Natural killer cell treated with Interleukin-12 subunit alpha and Interleukin-12 subunit beta and Interleukin-15 and Interleukin-18, amount 100 ng/mL, for 72 hours (primary cell): ENCODE measurements at places on chromosomes 4 and X. TPM values are rescaled to one million over a fixed set of nuclear protein-coding genes. Genes with fewer than 3 reads are reported as not detected.

DNA sequence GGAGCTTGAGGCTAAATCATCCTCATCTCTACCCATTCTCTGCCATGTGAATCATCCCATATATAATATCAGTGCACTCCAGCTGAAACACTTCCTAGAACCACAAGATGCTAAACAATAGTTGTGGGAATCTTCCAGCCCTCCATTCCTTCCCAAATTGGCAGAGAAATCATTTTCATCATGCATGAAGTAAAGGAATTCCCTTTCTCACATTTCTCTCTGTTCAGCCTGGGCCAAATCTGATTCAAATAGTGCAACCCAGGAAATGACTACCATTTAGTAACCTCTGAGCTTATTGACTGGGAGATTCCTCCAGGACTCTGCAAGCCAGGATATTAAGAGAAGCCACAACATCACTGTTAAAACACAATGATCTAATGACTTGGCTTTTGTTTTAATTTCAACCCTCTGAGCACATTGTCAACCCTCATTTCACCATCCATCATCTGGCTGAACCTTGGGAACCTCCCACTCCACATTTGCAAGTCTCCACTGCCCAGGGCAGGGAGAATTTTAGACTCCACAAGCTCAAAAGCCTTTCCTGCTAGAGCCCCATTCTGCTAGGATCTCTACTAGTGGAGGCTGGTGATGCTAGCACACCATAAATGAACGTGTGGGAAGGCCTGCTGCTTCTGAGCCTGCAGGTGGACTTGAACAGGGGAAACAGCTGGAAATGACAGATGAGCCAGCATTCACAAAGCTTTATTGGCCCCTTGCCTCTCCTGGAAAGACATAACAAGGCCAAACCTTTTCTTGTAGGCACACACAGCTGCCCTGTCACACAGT lies 133.9 kb downstream of the TET2 start:
- no peak for DNase-seq

GRCh38 chr4:91497892-91498291 lies 805.9 kb upstream of the GRID2 start:
- no peak for DNase-seq

The TLR10 gene
- not detected for total RNA-seq

DNA sequence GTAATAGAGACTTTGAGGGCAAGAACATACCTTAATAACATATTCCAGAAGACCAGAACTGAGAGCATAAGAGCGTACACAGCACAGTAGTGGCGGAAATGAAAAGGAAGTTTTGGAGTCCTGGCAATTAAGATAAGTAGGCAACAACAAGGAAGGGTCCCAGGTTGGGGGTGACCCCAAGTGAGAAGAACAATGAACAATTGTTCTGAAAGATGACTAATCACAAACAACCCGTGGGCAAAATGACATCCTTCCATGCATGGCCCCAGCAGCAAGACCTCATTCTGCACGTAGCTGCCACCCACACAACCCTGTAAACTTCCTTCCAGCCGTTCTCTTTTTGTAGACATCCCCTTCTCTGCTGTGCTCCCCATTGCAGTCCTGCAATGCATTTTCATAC lies 384.4 kb upstream of the PABPC4L start:
- no peak for DNase-seq

The PCDH10 gene
- not detected for total RNA-seq

DNA sequence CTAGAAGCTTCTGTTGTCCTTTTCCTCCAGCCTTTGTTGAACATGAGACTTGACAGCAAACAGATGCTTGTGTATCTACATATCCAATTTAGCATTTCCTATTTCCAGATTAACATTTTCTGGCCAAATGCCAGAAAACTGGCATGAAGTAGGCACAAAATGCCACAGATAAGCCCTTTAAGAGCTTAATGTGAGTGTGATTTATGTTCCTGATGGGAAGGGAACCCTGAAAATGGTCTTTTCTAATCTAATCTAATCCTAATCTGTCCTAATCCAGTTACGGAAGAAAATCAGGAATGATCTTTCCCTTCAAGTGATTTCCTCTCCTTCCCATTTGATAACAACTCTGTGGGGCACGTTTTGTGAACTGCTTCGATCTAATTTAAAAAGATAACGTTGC lies 133.0 kb upstream of the C1QTNF7 start:
- no peak for DNase-seq

The HPSE gene
- total RNA-seq, result 13.9 TPM

DNA sequence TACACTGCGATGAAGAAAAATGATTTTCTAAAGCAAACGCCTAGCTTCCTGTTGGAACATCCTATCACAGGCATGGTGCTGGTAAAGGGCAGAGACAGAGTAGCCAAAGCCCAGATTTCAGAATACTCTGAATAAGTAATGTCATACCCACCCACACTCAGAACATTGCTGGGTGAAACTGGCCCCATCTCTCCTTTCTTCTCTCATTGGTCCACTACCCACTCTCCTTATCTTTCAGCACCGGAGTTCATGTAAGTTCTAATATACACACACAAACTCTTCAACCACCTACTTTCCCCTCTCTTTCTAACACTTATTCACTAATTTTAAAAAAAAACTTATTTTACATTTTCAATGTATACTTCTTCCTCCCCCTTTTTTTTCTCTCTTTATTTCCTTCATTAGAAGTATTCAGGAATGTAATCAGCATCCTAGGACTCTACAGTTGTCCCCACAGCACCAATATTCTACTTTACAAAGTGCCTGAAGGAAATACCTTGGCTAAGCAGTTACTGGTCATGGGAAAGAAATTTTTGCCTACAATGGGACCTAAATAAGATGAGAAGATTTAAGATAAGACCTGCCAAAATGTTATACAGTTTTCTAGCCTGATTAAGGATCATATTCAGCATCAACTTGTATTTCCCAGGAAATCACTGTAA lies 63.0 kb downstream of the SEC24D start:
- DNase-seq, result no peak

The FMR1NB gene
- total RNA-seq, result not detected

- DNase-seq, result no peak
Observed at GRCh38 chrX:47191331-47191730, 2.3 kb upstream of the UBA1 start.

- DNase-seq, result no peak
Observed at GRCh38 chr4:147182041-147182440, 236.4 kb upstream of the TTC29 start.

- DNase-seq, result no peak
Observed at GRCh38 chr4:108589961-108590360, 30.4 kb upstream of the RPL34 start.

DNA sequence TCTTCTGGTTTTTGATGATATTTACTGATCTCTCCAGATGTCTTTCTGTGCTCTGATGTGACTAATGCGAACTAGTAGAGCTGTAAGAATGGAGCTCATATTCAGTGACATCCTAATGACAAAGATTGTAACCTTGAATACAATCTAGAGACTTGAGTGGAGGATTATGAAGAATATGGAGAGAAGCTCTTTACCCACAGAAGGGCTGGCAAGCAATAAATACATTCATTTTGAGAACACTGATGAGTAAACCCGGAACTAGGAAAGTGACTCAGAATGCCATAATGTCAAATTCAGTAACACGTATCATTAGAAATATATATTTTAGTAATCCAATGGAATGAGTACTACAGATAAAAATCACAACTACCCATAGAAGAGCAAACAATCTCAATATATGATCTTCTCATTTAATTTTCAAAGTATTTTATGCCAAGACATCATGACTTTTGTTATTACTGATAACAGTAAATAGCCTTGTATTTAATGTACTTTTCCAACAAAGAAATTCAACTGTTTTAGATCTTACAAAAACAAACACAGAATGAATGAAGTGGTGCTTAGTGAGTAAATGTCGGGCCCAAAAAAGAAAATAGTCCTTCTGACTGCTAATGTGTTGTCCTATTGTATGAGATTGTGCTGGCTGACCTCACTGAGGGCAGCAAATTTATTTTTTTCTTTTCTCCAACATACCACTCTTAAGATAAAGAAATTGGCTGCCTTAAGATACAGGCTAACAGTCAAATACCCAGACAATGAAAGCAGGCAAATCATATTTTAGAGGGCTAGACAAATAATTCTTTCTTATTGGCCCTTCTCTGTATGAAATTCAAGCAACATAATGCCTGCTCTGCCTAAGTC lies 49.2 kb upstream of the HDAC8 start:
- no peak for DNase-seq

DNA sequence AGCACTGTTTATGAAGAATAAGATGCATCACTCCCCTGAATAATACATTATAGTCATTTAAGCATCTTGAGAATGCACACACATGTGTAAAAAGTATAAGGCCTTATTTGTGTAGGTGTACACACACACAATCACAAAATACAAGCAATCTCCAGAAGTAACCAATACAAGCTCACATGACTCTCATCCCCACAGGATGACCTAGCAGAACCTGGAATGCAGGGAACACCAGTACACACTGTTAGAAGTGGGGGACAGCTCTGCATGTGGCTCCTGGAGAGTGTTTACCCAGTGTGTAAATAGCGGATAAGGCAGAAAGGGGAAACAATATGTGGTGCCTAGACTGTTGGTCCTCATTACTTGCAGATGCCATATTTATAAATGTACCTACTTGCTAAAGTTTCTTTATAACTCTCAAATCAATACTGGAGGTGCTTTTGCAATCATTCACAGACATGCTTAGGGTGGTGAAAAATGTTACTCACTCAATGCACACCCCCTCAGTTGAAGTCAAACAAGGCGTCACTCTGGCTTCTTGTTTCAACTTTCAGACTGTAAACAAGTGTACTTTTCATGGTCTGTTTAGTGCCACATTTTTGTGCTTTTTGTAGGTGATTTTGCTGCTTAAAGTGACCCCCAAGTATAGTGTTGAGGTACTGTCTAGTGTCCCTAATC lies 73.1 kb downstream of the MAGEB17 start:
- DNase-seq, result no peak

DNA sequence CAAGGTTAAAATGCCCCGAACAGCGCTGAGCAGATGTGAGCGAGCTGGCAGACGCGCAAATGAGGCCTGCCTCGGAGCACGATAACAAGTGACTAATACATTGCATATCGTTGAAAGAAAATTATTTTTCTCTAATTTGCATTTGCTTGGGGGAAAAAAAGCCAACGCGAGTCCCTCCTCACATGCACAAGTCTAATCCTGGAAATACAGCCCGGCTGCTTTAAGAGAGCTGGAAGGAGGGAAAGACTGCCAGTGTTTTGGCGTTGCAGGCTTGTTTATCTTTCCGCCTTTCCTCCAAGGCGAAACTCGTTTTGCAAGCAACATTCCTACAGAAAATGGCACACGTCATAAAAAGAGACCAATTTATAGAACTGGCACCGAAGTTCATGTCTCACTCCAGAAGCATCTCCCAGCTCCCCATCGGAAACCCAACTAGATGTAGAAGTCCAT lies 12.6 kb downstream of the BCOR start:
- DNase-seq, result no peak

The DUSP9 gene
- not detected for total RNA-seq

The BTK gene
- total RNA-seq, result 7.2 TPM

The CRLF2 gene
- not detected for total RNA-seq

GRCh38 chr4:172169871-172170270 lies 356.7 kb downstream of the GALNTL6 start:
- no peak for DNase-seq

The COX7B2 gene
- not detected for total RNA-seq

The GPC3 gene
- total RNA-seq, result not detected

The PAGE4 gene
- total RNA-seq, result not detected

DNA sequence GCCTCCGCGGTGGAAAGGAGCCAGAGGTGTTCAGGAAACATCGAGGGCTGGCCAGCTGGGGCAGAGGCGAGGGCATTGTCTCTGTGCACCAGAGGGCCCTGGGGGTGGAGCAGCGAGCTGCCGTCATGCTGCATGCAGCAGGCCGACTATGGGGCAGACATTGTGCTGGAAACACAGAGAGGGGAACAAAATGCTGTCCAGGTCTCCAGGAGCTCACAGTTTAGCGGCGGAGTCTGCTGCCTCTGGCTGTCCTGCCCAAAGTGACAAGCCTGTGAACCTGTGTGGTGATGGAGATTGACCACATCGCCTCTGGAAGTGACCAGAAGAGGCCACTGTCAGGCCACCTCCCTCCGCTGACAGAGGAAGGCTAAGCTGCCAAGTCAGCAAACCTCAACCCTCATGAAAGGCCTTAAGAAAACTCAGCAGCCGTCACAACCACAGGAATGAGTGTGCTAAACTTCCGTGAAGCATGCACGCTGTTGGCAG lies 20.1 kb upstream of the SASH3 start:
- peak; percentile 74 for DNase-seq

- no peak for DNase-seq
Observed at GRCh38 chrX:139851730-139852129, 81.1 kb downstream of the ATP11C start.

DNA sequence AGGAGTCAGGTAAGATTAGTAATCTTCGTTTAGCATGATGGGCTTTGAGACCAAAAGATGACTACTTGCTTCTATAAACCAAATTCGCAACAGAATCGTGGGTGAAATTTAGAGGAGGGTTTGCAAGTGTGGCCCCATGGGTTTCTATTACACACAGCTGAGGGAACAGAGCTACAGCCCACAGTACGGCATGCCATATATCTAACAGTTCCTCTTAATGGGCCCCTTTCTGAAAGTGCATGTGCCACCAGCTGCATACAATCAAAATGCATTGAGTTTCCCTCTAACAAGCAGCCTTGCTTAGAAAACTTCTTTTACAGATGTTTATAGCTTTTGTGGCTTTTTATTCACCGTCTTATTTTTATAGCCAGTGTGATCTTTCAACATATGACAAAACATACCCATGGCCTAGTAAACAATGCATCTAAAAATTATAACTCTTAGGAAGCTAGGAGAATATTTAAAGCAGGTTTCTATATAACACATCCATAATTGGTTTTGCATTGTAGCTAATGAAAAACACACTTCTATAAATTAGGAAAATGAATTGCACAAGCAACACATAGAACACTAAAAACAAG lies 202.1 kb downstream of the PRDM5 start:
- no peak for DNase-seq

The MGARP gene
- 0.21 TPM for total RNA-seq

GRCh38 chr4:80615099-80615498 lies 279.6 kb downstream of the CFAP299 start:
- DNase-seq, result no peak

DNA sequence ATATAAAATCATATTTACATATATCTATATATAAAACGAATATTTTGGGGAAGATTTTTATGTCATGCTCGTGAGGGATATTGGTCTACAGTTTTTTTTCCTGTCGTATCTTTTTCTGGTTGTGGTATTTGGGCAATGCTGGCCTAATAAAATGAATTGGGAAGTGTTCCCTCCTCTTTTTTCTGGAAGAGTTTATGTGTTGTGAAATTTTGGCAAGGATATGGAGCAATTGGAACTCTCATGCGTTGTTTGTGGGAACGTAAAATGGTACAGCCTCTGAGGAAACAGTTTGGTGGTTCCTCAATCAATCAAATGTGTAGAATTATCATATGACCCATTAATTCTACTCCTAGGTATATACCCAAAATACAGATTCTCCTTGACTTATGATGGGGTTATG lies 69.8 kb downstream of the ZNF182 start:
- no peak for DNase-seq

The MAGEA10 gene
- total RNA-seq, result not detected

DNA sequence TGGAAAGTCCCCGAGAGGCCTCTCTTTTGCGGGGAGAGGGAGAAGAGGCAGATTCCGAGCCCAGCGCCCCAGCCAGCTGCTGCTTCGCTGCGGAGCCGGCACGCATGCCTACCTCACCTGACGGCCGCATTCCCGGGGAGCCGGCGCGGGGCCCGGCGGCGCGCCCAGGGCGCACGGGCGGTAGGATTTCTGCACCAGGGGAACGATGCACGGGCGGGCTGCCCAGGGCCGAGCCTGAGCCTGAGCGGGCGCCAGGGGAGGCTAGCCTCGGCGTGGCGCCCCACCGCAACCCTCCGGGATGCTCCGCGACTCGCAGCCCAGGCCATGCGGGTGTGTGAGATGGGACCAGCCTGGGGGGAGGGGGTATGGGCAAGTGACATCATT lies 81.3 kb upstream of the SCML1 start:
- DNase-seq, result no peak
